ENCODE measurements at places on chromosomes 6 and 20.

DNA sequence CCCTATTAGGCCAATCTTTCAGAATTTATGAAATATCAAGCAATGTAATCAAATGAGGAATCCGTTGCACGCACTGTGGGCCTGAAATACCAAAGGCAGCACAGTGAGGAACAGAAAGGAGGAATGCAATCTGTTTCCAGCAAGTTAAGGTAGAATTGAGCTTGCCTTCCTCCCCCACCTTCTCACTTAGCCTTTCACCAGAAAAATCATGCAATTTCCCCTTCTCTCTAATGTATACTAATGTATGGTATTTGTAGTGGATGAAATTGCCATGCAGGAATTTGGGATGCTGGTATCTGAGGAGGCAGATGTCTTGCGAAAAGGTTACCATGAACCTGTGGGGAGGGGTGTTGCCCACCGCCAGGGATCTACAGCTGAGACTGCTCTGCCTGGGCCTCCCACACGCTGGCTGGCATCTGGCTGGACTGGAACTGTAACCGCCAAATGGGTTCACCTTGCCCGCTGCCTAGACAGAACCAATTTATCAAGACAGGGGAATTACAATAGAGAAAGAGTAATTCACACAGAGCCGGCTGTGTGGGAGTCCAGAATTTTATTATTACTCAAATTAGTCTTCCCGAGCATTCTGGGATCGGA, 222.4 kb upstream of the MYLIP start:
- no peak for DNase-seq

GRCh38 chr6:2718334-2719092, 32.2 kb downstream of the MYLK4 start:
- no peak for DNase-seq

DNA sequence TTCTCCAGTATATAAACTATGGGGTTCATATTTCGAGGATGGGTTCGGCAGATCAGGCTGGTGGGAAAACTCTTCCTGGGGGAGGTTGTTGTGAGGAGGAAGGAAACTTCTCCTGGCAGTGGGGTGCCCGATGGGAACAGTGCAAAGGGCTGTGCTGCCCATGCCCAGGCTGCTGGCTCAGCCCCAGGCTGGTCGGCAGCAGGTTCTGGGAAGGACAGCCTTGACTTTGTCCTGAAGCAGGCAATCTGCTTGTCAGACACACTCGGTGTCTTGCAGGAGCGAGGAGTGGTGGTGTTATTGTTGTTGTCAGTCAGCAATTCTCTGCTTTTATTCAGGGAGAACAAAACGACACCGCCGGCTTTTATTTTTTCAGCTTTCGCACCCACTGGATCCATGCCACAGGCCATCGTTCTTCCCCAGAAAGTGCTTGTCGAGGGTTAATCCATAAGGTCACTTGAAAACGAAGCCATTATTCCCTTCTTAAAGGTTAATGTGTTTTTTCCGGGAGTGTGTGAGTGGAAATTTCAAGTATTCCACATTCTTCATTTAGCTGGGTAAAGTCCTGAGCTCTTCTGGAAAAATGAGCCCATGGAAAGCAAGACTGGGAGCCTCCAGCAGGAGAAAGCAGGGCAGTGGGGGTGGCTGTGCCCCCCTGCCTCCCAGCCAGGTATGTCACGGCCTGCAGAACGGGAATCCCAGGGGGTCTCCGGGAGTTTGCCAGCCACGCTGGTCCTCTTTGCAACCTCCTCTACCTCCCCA, 57.0 kb upstream of the STX16 start:
- no peak for DNase-seq

DNA sequence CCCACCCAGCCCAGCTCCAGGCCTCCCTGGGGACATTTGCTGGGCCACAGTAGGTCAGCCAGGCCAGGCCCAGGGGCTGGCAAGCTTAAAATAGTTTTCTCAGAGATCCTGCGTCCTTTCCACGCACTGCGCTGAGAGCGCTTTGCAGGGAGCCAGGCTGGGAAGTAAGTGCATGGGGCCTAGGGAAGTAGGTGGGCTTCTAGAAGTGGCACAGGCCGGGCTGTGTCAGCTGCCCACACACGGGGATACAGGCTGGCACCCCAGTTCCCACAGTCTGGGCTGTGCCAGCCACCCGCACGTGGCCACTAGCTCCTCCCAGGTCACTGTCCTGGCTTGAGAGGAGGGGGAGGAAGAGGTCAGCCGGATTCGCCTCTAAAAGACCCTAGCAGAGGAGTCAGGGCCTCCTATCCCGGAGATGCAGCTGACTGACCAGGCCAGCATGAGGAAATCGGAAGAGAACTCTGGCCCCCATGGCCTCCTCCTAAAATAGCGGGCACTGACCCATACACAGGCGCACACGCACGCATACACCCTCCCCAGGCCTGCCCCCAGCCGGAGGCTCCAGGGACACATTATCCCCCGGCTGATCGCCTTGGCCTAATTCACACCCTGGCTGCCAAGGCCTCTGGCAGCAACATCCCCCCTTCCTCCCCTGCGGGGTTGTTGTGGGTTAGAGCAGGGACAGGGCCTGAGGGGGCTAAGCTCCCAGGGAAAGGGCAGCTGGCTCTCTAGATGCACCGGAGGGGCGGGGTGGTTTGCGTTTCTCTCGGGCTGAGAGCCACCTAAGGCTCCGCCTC, 5.4 kb downstream of the SLCO4A1 start:
- no peak for DNase-seq

DNA sequence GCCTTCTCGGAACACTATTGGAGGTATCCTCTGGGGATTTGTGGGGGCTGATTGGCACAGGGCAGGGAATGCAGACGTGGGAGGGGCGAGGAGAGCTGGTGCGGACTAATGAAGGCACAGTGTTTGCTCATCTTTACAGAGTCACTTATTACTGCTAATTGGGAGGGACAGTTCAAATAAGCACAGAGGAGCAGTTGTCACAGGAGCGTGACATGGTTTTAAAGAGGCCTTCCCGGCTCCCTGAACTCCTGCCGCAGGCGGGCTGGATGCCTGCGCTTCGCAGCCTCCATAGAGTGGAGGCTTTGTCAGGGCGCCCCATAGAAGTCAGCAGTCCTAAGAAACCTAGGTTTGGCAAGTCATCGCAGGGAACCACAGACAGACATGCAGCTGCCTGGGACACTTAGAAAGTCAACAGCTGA, 149.6 kb downstream of the LINC00237 start:
- no peak for DNase-seq

DNA sequence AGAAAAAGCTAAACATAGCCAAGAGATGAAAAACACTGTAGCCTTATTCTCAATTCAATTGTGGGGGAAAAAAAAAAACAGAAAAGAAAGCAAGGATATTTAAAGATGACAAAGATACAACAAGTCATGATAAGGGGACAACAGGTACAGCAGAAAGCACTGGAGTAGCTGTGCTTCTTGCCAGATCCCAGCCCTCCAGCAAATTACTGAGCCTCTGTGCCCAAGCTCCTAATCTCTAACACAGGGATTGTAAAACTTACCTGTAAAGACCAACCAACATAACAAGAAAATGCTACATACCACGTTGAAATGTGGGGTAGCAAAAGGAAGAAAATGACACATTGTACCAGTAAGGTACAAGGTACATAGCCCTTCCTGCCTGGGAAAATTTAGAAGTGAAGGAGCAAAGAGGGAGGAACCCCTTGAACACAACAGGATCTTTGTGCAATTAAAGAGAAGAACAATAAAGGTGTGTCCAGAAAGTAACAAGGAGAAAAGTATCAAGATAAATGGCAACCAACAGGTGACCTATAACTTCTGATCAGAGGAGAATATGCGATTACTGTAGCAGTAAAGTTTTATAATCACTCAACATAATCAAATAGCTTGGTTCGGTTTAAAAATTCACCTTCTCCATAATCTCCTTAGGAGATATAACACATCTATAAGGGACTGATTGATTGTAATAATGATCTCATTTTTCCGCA, 30.6 kb downstream of the PREP start:
- DNase-seq, result no peak

GRCh38 chr20:48603116-48603818, 224.5 kb downstream of the PREX1 start:
- no peak for DNase-seq

GRCh38 chr20:60634491-60635172, 617.4 kb upstream of the CDH4 start:
- DNase-seq, result no peak

GRCh38 chr20:3679749-3680700, 1.8 kb downstream of the ADAM33 start:
- DNase-seq, result no peak

DNA sequence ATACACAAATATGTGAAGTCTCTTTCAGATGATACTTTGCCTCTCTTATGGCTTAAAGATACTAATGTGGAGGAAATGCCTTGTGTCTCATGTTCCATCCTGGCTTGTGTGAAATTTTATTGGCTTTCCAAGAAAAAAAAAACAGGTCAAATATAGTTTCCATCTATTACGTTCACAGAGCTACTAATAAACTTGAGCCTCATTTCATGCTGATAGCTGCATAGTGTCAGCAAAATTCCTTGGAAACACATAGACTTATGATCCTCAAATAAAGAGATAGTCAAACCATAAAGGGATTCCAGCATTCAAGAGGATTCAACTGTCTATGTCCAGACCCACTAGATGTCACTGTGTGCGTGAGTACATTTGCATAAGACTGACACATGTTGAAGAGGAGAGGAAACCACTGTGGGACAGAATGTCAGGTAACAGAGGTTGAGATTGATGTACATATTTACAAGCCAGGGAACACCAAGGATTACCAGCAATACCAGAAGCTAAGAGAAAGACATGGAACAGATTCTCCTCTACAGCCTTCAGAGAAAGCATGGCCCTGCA, 266.6 kb downstream of the COL12A1 start:
- no peak for DNase-seq

DNA sequence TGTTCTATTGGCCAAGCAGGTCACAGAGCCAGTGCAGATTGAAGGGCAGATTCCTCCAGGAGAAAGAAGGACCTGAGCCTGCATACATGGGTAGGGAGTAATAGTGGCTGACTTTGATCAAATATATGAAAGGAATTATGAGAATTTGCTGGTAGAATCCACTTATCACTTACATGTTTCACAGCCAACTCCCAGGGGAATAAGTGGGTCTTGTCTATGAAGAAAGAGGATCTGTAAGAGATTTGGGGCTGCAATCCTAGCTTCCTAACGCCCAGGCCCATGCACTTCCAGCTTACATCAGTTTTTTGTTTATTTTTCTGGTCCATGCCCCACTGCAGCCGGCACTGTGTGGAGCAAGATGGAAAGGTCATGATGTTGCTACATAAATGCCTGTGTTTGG, 107.9 kb upstream of the SYNDIG1 start:
- no peak for DNase-seq

GRCh38 chr6:53240139-53240538, 91.5 kb upstream of the GCM1 start:
- DNase-seq, result no peak

DNA sequence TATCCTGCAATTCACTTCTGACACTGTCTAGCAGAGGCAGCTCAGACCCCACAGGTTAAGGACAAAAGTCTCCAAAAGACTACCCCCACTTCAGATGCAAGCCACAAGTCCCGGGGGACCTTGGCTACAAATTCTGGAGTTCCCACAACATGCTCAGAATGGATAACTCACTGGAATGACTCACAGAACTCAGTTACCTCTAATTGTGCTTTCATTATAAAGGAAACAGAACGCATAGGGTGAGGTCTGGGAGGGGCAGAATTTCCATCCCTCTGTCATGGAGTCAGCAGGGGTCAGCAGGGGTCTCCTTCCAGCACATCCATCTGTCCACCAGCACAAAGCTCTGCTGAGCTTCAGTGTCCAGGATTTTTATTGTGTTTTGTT, 184.2 kb downstream of the CDH4 start:
- no peak for DNase-seq

GRCh38 chr6:90375681-90376439, 79.2 kb upstream of the BACH2 start:
- DNase-seq, result no peak

DNA sequence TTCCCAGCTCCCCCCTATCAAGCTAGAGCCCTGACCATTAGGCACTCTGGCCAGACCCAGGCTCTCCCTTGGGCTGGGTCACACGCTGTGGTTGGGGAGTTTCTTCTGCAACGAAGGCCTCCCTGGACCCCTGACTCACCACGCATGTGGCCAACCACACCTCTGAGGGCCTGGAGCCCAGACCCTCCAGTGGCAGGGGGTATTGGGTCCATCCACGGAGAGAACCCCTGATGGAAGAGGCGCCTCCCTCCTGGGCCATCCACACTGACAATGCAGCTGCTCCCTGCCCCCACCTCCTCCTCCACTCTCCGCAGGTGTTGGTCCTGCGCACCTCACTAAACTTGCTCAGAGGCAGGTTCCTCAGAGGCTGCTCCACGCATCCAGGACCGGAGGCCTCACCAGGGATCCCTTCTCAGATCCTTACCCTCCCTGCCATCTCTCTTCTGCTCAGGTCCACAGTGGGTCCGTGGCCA, 125.4 kb downstream of the RNASET2 start:
- no peak for DNase-seq

- no peak for DNase-seq
These were observed 798 bp downstream of the DSP start for GRCh38 chr6:7542065-7542873.
